Stimulated activated CD8-positive, alpha-beta memory T cell treated with anti-CD3 and anti-CD28 coated beads, Interleukin-7, amount 100 ng/mL, for 4 hours (primary cell): ENCODE measurements at places on chromosomes 6 and 20.

GRCh38 chr20:62825333-62825985, 8.6 kb downstream of the COL9A3 start:
- DNase-seq = no peak

GRCh38 chr6:41093729-41094128, 21.0 kb downstream of the NFYA start:
- DNase-seq = no peak

- no peak for DNase-seq
These were observed 59.7 kb downstream of the TFAP2A start for GRCh38 chr6:10355115-10355702.

DNA sequence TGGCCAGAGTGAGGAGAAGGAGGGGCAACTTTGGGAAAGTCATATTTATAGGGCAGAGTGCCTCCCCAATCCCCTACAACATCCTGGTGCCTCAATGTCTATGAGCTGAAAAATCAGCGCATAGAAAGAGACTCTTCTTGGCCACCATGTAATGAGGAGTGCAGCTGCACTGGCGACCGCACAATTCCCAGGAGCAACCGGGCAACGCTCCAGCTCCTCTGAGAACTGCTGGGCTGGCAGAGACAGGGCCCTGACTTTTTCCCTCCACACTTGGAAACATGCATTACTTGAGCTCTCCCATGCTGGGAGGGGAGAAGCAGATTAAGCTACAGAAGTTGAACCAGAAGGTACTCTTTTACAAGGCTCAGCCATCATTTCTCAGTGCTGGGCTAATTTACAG, 31.4 kb upstream of the MARCKS start:
- no peak for DNase-seq

DNA sequence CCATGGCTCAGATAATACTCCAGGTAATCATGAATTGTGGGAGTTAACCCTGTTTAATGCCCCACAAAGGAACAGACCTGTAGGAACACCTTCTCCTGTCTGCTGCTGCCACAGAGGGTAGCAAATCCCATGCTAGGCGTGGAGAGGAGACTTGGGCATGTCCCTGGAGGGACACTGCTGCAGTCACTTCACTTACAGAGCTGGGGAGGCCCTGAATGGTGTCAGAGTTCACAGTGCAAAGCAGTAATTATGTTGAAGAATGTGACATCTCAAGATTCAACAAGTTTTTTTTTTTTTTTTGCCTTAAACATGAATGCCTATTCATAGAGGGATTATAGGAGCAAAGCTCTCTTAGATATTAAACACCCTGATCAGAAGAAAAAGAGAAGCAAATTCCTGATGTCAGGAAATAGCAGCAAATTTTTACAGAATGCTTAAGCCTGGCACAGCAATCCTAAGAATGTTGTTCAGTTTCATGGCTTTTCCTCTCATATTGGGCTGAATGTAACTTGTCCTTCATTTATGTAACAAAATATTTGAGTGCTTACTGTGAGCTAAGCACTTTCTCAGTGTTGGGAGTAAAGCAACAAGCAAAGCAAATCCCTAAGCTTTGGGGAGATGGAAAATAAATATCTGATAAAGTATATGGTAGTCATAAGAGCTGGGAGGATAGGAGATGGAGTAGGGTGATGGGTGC, 45.0 kb downstream of the CARMIL1 start:
- DNase-seq = no peak

GRCh38 chr20:21528870-21529269, 15.0 kb upstream of the NKX2-2 start:
- DNase-seq = no peak

- no peak for DNase-seq
These were observed 27.9 kb downstream of the HLA-DMB start for GRCh38 chr6:32912951-32913350.

DNA sequence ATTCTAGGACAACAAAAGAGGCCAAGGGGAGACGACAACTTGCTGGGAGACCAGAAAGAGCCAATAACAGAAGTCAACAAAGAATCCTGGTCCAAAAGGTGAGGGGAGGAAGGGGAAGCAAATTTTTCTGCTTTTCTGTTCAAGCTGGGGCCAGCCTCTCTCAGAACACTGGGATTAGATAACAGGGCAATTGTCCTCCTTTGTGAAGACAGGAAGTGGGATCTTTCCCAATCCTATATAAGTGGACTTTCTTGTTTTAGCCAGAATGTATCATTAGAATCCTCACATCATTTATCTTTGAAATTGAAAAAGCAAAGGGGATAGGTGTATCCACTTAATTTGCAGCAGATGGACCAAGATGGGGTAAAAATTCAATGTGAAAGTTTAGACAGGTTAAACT, 101.2 kb upstream of the COL21A1 start:
- DNase-seq = no peak

DNA sequence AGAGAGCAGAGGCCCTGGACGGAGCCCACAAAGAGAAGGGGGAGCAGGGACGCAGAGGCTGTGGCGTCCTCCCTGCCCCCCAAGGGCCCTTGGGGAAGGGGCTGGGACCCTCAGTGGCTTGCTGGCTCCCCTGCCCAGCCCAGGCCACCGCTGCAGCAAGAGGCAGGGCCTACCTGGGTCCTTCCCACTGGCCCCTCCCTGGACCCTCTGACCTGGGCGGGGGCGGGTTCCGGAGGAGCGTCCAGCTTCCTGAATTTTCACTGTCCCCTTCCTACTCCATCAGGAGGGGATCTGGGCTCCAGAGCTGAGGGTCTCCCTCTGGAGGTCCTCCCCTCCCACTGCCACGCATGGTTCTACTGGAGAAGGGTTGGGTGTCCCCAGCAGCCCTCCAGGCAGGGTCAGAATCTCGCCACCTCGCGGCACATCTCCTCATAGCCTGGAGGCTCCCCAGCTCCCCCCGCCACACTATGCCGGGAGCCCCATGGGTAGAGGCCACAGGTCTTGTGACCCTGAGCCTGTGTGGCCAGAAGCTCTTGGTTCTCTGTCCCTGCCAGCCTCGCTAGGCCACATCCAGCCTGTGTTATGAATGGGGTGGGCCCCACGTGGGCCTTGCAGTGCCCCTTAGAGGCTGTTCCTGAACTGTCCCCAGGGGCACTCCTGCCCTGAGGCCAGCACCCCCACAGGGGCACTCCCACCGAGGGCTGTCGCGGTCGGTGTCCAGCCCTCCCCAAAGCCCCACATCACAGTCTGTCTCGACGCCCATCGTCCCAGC, 1.0 kb upstream of the SOX18 start:
- DNase-seq = no peak

DNA sequence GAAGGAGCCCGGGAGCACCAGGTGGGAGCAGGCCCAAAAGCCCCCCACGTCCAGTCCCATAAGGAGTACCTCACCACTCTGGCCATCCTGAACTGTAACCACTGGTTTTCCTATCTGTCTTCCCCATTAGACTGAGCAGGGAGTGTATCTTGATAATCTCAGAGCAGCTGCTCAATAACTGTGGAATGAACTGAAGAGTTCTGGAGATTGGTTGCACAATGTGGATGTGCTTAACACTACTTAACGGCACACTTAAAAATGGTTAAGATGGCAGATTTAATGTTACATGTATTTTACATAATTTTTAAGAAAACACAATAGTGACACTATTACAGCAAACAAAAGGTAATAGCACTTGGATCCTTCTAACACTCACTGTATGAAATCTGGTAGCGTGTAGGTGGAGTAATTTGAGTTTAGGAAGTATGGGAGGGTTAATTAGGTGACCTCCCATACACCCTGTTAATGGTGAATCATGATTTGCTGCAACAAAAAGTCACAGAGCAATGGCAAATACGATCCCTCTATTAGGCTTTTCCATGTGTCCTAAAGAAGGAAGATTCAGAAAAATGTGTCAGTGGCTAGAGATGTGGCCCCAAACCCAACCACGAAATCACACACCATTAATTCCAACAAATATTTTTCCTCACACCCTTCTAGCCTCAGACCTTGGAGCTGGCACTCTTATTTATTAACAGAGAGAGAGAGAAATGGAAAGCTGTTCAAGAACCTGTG, 18.4 kb downstream of the TRAM2 start:
- DNase-seq = no peak

GRCh38 chr20:47237715-47238114, 118.8 kb downstream of the ZMYND8 start:
- DNase-seq = no peak

DNA sequence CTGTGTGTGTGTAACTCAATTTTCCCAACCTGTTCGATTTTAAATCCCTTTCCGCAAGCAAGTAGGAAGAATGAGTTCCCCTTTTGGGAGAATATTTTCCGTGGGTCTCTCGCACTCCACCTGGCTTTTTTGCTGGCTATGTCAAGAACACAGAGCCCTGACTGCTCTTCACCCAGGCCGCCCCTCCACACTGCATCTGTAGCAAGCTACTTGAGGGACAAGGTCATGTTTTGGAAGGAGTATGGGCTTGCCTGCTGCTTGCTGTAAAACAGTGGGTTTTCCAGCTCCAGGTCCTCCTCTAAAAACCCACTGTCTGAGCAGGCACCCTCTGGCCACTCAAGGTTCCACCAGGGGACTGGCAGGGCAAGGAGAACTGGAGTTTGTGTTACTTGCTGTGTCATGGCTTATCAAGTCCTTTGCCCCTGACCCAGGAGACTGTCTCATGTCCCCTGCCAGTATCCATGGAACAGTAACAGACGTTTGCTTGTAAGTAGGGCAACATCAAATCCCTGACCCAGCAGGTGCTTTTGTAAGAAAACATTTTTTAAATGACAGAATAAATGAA, 35.5 kb upstream of the SYNJ2 start:
- no peak for DNase-seq

DNA sequence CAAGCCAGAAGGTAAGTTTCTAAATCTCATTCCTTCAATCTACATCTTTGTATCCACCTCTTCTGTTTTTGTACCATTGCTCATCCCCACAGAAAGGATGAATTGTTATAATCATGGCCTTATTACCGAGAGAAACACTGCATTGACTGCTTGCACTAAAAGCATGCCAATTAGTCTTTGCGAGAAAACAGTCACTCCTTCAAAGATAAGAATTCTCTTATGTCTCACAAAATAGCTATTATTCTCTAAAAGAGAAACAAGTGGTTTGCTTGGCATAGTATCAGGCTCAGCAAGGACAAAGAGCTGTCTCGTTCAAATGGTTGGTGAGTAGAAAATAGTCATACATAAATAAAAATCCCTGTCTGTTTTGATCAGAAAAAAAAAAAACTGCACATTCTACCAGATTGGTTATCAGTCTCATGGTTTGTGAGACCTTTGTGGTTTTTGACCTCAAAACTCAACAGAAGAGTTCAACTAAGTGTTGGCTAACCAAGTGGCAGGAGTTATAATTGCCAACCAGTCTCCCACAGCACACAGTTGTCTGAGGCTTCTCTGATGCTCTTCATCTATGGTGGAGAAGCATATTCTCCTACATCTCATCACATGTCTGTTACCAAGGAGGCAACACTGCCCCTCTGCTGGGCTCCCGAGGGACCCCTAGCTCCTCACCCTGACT, 35.1 kb upstream of the ARMH2 start:
- DNase-seq = no peak

GRCh38 chr6:22078288-22078687, 218.5 kb downstream of the PRL start:
- DNase-seq = no peak

DNA sequence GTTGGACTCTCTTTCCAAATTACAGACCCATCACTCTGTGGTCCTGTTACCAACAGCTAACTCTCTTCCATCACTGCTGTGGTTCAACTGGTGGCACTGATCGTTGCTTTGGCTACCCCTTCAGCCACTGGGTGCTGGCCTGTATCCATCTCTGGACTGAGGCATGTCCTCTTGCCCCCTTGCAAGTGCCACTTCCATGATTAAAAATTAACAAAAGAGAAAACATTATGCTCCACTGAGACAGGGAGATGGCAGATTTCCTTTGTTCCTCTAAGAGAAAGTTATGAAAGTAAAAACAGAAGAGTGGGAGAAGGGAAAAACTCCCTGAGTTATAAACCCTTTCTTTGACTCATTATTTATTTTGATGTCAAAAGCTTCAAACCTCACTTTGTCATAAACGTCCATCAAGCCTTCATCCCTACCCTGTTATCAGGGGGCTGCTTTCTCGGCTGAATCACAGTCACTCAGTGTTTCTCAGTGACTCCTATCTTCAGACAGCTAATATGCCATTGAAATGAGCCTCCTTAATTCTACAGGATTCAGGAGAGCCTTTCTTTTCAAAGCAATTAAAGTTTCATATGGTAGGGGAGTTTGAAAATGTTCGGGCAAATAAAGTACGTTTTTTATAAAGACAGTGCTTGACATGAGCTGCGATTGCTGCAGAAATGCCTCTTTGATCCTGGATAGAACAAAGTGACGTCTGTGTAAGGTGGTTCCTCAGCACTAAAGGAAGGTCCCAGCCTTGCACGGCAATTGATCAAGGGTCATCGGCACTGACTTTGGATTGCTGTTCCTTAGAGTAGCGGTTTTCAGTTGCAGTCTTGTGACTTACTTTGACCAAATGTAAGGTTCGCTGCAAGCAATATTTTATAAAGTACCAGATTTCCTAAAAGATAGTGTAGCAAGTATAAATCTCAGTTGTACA, 49.9 kb upstream of the PBOV1 start:
- DNase-seq = no peak

DNA sequence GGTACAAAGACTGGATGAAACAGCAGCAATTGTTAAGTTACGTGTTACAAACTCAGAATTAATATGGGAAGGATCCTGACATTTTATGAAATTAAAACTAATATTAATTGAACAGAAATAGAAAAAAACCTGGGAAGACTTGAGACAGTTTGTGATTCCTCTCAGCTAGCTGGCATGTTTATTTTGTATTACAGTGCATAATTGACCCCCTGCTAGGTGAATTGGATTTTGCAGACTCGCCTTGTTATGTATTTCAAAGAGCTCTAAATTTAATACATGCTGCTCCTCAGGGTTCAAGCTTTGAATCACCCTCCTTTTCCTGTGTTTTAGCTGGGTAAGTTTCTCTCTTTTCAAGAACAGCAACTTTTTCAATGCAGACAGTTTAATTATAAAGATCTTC, 339.4 kb downstream of the PLCB1 start:
- no peak for DNase-seq

DNA sequence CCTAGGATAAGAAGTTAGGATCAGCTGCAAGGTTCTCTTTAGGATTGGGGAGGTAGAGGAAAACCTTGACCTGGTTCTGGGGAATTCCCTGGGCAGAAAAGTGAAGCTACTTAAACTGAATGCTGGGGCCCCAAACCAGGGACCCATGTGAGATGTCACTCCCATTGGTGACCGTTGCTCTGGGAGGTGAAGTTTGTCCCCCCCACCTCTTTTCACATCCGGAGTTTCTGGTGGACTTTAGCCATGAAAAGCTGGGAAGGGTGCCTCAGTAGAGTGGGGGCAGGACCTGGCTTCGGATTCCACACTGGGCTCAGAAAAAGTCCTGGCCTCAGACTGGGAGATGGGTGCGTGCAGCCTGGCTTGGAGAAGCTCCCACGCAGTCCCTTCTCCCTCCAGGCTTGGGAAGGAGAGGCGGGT, 13.2 kb downstream of the TJAP1 start:
- no peak for DNase-seq
